Stimulated activated CD4-positive, alpha-beta T cell treated with anti-CD3 and anti-CD28 coated beads, Interleukin-1b, Interleukin-23, amount 100 ng/mL, for 4 hours (primary cell): ENCODE measurements at places on chromosomes 2 and 18.

DNA sequence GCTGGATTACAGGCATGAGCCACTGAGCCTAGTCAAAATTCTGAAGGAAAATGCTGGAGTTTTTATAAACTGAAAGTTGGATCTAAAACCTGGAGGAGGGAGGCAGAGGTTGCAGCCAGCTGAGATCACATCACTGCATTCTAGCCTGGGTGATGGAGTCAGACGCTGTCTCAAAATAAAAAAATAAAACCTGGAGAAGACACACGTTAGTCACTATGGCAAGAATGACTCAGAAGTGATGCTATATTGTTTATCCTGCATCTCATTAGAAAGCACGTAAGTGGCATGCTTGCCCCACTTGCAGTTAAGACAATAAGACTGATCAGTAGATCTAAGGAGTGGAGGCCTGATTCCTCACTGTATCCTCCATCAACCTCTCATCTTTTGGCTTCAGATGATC, 106.6 kb upstream of the STON1 start:
- no peak for DNase-seq

GRCh38 chr2:232957657-232958090, 55.4 kb downstream of the NGEF start:
- no peak for DNase-seq

GRCh38 chr2:120515759-120516678, 170.1 kb downstream of the INHBB start:
- no peak for DNase-seq

DNA sequence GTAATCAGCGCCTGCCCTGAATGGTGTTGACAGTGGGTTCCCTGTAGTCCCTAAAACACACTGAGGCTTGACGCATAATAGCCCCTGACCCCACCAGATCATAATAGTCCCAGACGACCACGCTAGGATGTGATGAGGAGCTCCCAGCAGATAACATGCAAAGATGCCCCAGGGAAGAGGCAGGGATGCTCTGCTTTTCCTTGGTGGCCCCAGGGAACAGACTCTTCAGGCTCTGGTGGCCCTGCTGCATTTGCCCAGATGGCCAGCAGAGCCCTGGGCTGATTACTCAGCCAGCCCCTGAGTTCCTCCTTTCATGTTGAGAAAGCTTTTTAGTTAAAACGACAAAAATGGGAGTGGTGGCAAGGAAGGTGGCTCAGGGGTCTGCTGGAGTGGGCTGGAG, 5.9 kb upstream of the NCKAP5 start:
- DNase-seq: no peak

GRCh38 chr2:174125090-174125489, 123.2 kb downstream of the OLA1 start:
- no peak for DNase-seq

DNA sequence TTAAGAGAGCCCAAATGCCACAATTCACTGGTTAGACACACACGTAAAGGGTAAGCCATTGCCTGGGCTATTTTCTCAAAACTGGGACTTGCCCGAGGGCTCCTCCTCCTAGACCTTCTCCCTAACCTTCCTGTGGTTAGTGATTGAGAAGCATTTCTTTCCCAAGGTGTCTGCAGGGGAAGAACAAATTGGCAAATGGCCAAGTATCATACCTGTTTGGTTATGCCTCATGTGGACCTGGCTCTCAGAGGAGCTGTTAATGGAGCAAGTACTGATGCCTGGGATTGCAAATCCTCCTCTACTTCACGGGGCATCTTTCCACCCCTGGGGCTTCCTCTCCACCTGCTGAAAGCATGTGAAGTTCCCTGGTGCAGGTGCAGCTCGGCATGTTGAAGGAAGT, 187.5 kb upstream of the CYRIA start:
- DNase-seq: no peak

- DNase-seq: no peak
Measured at GRCh38 chr2:2623939-2624338, 292.9 kb upstream of the MYT1L start.
